ENCODE measurements at places on chromosomes 16 and 17. TPM values are rescaled to one million over a fixed set of nuclear protein-coding genes. Genes with fewer than 3 reads are reported as not detected.

Gene CCL2
- total RNA-seq = 14.7 TPM

Gene ACSM2A
- not detected for total RNA-seq

Gene GEMIN4
- 14.0 TPM for total RNA-seq

Gene CD300H
- total RNA-seq = not detected

Gene RARA
- 17.7 TPM for total RNA-seq

Gene FBRS
- 30.5 TPM for total RNA-seq

Gene EMC6
- total RNA-seq = 24.8 TPM

Measured in myometrial cell (primary cell).